ENCODE measurements at places on chromosomes 7 and 10. TPM values are rescaled to one million over a fixed set of nuclear protein-coding genes. Genes with fewer than 3 reads are reported as not detected.

DNA sequence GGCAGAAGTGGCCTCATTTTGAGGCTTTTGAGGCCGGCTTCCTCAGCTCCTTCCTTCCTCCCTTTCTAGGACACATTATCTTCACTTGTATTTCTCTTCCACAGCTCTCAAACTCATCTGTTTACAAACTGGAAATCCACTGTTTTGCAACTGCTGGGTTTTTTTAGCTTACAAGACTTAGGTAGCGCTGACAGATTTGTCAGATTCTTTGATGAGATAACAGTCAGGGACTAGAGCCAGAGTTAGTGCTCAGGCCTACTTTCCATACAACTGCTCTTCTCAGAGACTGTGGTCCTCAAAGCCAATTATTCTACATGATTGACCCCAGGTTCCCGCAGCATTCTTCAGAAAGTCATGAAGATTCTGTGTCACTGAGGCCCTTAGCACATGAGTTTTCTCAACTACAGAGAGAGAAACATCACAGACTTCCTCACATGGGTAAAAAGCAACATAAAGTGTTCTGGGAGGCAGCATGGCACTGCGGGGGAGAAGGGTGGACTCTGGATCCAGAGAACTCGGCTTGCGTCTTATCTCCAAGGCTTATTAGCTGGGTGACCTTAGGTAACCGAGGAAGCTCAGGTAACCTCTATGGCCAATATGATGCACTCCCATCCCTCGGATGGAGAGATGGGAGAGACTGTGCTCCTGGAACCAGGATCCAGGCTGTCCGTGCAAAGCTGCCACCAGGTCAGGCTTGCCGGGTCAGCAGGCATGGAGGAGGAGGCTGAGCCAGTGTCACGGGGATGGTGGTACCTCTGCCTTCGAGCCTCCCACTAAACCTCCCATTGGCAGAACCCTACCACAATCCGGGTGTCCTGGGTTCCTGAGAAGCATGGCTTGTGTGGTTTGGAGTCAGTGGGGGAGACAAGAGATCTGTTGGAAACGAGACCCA lies 10.5 kb downstream of the DDC start:
- DNase-seq = no peak

- DNase-seq = no peak
Observed at GRCh38 chr7:66539902-66540375, 88.7 kb upstream of the KCTD7 start.

GRCh38 chr7:116399819-116400218 lies 99.7 kb upstream of the CAV2 start:
- peak; percentile 33 for DNase-seq

DNA sequence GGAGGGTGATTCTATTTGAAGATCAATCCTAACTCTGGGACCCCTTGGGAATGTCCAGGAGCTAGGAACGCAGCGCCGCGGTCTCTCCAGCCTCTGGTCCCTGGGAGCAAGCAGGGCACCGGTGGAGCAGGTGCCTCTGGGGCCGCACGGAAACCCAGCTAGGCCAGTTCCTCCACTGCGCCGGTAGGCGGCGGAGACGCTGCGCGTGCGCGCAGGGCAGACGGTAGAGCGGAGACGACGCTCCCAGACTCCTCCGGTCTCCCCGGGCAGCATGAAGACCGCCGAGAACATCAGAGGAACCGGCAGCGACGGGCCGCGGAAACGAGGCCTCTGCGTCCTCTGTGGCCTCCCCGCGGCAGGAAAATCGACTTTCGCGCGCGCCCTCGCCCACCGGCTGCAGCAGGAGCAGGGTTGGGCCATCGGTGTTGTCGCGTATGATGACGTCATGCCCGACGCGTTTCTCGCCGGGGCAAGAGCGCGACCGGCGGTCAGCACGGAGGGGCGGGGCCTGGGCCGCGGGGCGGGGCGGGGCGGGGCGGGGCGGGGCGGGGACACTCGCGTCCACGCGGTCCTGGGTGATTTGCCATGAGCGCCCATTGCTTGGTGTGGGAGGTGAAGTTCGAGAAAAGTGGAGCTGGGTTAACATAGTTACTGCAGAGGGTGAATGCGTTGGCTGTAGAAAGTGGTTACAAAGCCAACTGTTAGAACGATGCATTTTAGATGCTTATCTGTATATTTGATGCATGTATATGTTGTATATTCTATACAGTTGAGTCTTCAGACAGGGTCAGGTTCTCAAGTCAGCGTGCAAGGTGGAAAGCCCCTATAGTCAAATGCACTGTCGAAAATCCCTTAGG lies at the start of gene PSTK:
Gene PSTK, plus strand, starts transcription at position 193 of the 857 bp plus-strand sequence. Its CDS starts 79 bp downstream, at position 272.
- DNase-seq = peak; percentile 88

- DNase-seq = no peak
Observed at GRCh38 chr10:33114451-33114952, 156.5 kb upstream of the ITGB1 start.

DNA sequence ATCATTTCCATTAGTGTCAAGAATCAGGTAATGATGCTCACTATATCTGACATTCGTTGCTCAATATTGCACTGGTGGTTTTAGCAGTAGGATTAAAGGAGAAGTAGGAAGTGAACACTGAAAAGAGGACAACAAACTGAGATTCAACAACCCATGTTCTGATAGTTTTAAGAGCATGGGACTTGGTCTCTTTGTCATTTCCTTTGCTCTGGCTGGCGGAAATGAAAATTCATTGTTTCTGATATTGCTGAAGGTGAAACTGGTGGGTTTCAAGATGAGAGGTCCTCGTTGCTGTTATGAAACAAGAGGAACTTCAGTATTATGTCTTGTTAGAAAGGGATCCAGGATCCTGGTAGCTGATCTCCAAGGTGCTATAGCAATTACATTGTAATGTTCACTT lies 129.0 kb downstream of the DNAH11 start:
- no peak for DNase-seq

- no peak for DNase-seq
Observed at GRCh38 chr7:143906895-143907294, 4.9 kb upstream of the TCAF1 start.

- no peak for DNase-seq
Observed at GRCh38 chr7:80403686-80404241, 108.1 kb downstream of the GNAT3 start.

DNA sequence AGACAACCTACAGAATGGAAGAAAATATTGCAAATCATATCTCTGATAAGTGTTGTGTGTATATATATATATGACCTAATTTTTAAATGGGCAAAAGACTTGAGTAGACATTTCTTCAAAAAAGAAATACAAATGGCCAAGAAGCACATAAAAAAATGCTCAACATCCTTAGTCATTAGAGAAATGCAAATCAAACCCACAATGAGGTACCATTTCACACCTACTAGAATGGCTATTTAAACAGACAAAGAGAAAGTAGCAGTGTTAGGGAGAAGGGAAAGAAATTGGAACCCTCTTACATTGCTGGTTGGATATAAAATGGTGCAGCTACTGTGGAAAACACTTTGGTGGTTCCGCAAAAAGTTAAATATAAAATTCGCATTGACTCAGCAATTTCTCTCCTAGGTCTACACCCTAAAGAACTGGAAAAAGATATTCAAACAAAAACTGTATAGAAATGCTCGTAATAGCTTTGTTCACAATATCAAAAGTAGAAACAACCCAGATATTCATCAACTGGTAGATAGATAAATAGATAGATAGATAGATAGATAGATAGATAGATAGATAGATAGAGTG lies 16.3 kb downstream of the ACSL5 start:
- no peak for DNase-seq

DNA sequence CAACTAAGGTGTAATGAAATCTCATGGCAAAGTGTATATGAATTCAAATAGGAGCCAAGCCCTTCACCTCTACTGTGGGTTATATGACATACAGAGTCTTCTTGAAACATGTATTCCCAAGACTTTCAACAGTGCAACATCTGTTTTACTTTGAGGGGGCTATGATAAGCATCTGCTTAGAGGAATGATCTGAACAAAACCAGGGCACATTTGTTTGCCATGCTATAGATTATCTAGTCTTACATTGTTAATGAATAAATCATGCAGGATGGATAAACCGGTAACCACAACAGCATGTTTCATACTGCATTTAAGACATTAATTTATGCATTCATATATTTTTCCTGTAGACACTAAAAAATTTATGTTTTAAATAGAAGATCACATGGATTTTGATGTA lies 1021.9 kb downstream of the LRMDA start:
- DNase-seq = no peak

- no peak for DNase-seq
Observed at GRCh38 chr10:62764011-62764410, 40.5 kb upstream of the ADO start.

DNA sequence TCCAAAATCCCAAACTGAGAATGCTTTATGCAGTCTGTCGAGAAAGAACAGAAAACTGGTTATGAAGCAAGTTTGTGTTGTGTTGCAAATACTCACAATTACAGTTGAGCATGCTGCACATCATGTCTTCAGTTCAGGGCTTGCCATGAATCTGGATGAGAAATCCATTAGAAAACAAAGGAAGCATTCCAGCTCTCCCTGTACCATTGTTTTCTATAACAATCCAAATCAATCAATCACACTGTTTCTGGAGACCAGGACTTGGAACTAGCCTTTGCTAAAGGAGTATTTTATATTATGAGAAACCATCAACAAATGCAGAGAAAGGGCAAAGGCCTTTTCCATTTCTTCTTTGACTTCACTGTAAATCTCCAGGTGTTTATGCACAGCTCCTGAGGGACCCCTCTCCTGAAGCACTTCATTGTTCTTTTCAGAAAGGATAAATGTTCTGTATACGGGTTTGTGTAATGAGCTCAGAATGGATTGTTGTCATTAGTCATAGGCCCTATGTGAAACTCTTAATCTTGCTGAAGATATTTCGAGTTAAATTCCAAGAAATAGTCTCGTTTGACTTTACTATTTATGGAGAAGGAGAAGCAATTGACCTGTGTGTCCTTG lies 364.7 kb upstream of the POM121L12 start:
- DNase-seq = no peak

Gene OR2F2
- not detected for total RNA-seq
